ENCODE measurements at places on chromosomes 5 and 9. TPM values are rescaled to one million over a fixed set of nuclear protein-coding genes. Genes with fewer than 3 reads are reported as not detected.

Gene CFAP157
- not detected for total RNA-seq

Gene KCTD16
- total RNA-seq, result 0.03 TPM

Gene C9
- not detected for total RNA-seq

Gene PCDHA10
- total RNA-seq, result 0.11 TPM

Gene ZFP37
- total RNA-seq, result 1.1 TPM

Gene HTR1A
- not detected for total RNA-seq

Gene MYOZ3
- 5.5 TPM for total RNA-seq

Gene RNF145
- total RNA-seq, result 21.9 TPM

Gene CEL
- 7.7 TPM for total RNA-seq

Gene IFNA13
- not detected for total RNA-seq

Gene PPP2R2B
- total RNA-seq, result 0.43 TPM

Gene FOXD4L3
- not detected for total RNA-seq

Gene EPB41L4B
- 8.1 TPM for total RNA-seq

Gene PCDHA13
- total RNA-seq, result not detected

Gene SMC5
- total RNA-seq, result 10.0 TPM

Gene OCLN
- total RNA-seq, result 1.5 TPM

Gene DCTN4
- total RNA-seq, result 46.4 TPM

Gene CAMK2A
- 17.0 TPM for total RNA-seq

Gene IGFBPL1
- not detected for total RNA-seq

Gene PCDHGB2
- 8.3 TPM for total RNA-seq

Gene TAF11L7
- total RNA-seq, result not detected

Gene FBXW2
- 41.0 TPM for total RNA-seq

Gene PLAC8L1
- not detected for total RNA-seq

Gene DAB2IP
- 53.0 TPM for total RNA-seq

Gene BICD2
- 33.8 TPM for total RNA-seq

Gene GDA
- total RNA-seq, result 3.1 TPM

Gene PRRT1B
- not detected for total RNA-seq

Gene SPINK13
- not detected for total RNA-seq

Gene MTX3
- 9.7 TPM for total RNA-seq

Gene ENHO
- 0.51 TPM for total RNA-seq

Gene PCDHGA8
- 9.7 TPM for total RNA-seq

Gene PCDHGA3
- total RNA-seq, result 9.8 TPM

Gene SLC36A3
- total RNA-seq, result not detected

Gene DPYSL3
- total RNA-seq, result 22.1 TPM

Gene KIF4B
- not detected for total RNA-seq

Gene SLC6A7
- total RNA-seq, result not detected

Gene SAXO1
- total RNA-seq, result not detected

Gene AGXT2
- not detected for total RNA-seq

Gene ADAMTS12
- 2.1 TPM for total RNA-seq

Gene HTR4
- total RNA-seq, result 0.22 TPM

Gene KCNV2
- total RNA-seq, result not detected

Gene FAM153A
- 1.4 TPM for total RNA-seq

Gene LCNL1
- total RNA-seq, result 8.6 TPM

Gene FXN
- total RNA-seq, result 36.6 TPM

Gene GPR21
- total RNA-seq, result 0.49 TPM

Gene ARHGEF37
- 32.2 TPM for total RNA-seq

Gene CDH10
- total RNA-seq, result 0.11 TPM
